Urothelium cell line (cell line): ENCODE measurements at places on chromosomes 3 and 15.
A peak's percentile ranks its signal among the peaks of the same experiment; 100 is the strongest.

GRCh38 chr3:52072020-52072419, 15.6 kb upstream of the DUSP7 start:
- no peak for DNase-seq

DNA sequence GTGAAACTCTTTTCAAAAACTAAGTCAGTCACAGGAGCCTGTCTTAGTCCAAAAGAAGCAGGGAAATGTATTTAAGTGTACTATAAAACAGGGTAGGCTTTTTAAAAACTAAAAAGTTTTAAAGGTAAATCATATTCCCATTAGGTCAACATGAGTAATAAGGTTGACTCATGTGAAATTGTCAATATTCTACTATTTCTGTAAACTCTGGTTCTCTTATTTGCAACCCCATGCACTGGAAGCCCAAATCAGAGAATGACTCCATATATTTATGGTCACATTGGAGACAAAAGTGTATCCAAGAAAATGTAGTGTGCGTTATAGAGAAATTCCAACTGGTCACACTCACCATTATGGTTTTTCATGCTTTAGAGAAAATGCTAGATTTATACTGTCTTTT, 600.3 kb upstream of the TGFBR2 start:
- DNase-seq: no peak

DNA sequence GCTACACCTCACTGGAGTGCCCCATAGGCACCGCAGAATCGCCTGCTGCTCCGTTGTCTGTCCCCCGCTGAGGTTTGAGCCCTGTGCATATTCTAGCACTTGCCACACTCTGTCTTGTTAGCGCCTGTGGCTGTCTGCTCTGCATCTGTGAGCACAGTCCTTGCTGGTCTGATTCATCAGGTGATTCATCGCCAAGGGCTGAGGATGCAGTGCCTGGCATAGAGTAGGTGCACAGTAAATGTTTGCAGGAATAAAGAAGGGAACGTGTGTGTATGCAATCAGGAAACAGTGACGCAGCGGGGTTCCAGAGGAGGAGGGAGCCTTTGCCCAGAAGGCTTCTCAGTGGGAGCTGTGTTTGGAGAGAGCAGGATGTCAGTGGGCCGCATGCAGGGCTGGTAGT, 124.0 kb upstream of the PLXNA1 start:
- peak; percentile 93 for DNase-seq

DNA sequence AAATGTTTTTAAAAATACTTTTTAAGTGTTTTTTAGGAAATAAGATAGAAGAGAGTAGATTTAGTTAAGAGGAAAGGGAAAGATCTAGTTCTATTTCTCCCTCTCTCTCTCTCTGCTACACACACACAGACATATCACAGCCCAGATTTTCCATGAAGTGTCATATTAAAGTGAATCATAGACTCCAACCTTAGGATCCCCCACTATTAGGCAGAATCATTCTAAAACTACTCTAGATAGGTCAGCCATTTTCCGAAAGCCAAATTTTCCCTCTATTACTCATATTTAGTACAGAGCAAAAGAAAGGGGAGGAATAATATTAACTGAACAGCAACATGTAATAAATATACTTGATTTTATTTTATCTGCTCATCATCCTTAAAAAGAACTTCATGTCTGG, 45.1 kb upstream of the RSL24D1 start:
- DNase-seq: no peak

- no peak for DNase-seq
These were observed 4.6 kb downstream of the ATP11B start for GRCh38 chr3:182797876-182798275.

DNA sequence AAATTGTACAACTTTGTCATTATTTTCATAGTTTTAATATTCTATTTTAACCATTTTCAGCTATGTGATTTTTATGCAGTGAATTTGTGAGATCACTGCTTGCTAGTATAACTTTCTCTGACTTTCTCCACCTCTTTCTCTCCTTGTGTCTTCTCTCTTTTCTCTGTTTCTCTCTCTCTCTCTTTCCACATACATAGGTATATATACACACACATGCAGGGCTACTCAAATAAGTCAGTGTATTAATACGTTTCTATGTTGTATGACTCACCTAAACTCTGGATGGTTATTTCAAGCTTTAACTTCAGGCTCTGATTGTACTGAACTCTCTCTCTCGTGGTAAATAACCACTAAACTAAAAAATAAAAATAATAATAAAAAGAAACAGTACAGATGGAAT, 1389.3 kb upstream of the ALCAM start:
- no peak for DNase-seq

DNA sequence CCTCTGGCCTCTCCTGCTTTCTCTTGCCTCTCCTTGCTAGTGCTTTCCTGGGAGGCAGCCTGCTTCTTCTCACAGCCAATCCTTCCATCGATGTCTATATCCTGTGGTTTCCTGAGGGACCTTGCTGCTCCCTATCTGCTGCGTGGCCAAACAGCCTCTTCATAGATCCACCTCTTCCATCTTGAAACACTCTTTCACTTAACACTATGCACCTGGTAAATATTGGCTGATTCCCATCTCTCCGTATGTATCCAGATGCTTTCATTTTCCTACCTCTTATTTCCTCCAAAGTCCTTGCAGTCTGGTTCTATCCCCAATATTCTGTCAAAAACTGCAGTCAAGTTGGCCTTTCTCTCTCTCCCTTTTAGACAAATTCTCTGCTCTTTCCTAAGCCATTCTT, 205.2 kb upstream of the CFAP20DC start:
- DNase-seq: no peak

GRCh38 chr3:188830893-188831292, 340.9 kb upstream of the TPRG1 start:
- DNase-seq: no peak

DNA sequence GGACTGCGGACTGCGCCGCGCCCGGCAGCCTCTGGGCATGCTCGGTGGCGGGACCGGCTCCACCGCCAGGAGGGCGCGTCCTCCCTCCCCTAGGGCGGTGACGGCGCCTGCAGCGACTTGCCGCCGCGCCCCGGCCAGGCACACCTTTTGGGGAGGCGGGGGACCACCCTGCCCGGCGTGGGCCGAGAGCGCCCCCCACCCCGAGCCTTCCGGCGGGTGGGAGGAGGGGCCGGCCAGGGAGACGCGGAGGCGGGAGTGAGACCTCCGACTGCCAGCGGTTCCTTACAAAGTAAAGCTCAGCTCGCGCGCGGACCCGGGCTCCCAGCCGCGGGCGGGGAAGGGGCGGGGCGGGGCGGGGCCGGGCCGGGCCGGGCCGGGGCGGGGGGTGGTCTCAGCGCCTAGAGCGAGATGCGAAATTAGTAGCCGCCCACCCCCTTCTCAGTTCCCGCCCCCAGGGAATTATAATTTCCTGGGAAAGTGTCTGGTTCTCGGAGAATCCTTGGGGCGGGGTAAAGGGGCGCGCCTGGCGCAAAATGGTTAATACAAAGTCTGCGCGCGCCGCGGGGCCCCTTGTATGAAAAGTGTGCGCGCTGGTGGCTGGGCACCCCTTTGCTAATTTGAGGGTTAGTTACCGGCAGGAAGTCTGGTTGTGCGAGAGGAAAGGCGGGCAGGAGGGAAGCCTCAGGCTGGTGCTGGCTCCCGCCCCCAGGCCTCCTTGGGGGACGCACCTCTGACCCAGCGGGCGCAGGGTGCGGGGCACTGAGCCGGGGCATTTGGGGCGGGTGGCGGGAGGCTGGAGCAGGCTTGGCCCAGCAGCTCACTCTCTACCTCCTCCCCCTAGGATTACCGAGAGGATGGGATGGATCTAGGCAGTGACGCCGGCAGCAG, 224.8 kb upstream of the IL12A start:
- peak; percentile 85 for DNase-seq

GRCh38 chr3:14203521-14204079, 25.0 kb downstream of the LSM3 start:
- DNase-seq: peak; percentile 82

GRCh38 chr3:155549087-155549486, 195.8 kb downstream of the PLCH1 start:
- no peak for DNase-seq

- no peak for DNase-seq
These were observed 101.8 kb downstream of the LRRK1 start for GRCh38 chr15:101020945-101021344.

DNA sequence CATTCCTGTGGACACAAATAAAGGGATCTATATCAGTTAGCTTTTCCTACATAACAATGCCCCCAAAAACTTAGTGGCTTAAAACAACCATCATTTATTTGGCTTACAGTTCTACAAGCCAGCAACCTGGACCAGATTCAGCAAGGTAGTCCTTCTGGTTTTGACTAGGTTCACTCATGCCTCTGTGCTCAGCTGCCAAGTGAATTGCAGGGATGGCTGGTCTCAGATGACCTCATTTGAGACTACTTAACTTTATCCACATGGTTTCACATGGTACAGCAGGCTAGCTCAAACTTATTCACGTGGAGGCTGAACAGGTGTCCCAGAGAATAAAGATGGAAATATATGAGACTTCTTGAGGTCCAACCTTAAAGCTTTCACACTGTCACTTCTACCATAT, 119.3 kb upstream of the BFSP2 start:
- no peak for DNase-seq

- no peak for DNase-seq
These were observed 91.8 kb upstream of the ETV5 start for GRCh38 chr3:186200726-186201125.

DNA sequence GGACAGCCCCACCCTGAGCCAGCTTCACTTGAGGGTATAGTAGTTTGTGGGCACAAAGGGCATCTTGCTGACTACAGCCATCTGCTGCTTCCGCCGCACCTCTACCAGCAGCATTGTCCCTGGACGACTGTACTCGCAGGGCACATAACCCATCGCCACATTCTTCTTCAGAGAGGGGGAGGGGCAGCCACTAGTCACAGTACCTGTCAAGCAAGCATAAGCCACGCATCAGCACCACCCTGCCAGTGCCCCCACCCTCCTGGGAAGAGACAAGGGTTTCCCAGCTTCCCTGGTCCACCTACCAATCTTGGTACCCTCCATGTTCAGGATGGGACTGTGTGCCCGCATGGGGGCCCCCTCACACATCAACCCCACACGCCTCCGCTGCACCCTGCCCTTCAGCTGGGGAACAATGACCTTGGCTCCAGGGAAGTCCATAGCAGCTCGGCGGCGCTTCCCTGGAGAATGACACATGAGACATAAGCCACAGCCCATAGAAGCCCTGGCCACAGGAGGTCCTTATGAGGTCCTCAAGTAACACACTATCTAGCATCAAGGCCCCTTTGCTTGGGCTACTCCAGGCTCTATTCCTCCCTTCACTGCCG, 4.7 kb downstream of the AMT start:
- no peak for DNase-seq

DNA sequence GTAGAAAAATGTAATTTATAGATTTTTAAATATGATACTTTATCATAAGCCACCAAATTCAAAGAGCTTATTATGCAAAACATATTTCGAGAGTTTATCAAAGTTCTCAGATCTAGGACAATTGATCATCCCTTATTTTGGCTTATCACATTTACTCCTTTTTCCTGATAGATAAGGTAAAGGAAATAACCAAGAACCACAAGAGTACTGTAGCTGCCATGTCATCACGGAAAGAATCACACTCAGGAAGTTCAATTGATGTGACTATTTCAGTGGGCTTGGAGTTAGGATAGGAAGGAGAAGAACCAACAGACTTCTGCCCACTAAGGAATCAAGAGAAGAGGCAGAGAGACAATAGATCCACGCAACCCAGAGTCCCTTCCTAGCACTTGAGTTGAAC, 142.7 kb upstream of the TMCO5A start:
- no peak for DNase-seq

DNA sequence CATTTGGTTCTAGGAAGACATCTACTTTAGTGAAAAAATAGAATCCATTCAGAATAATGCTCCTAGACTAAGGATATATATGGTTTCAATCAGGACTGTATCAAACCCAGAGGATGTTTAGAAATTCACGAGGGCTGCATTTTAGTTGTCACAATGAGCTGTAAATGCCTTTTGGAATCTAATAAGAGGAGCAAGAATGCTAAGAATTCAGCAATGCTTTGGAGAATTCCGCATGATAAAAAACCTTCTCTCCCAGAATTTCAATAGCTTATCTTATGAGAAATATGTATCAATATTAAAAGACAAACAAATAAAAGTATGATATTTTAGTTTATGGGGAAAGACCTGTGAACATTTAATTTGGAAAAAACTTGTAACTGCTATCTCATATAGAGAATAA, 885.1 kb downstream of the ZPLD1 start:
- DNase-seq: no peak

- DNase-seq: peak; percentile 59
These were observed 31.5 kb downstream of the KCNAB1 start for GRCh38 chr3:156151824-156152428.

GRCh38 chr15:31241888-31242522, 84.6 kb upstream of the KLF13 start:
- no peak for DNase-seq

DNA sequence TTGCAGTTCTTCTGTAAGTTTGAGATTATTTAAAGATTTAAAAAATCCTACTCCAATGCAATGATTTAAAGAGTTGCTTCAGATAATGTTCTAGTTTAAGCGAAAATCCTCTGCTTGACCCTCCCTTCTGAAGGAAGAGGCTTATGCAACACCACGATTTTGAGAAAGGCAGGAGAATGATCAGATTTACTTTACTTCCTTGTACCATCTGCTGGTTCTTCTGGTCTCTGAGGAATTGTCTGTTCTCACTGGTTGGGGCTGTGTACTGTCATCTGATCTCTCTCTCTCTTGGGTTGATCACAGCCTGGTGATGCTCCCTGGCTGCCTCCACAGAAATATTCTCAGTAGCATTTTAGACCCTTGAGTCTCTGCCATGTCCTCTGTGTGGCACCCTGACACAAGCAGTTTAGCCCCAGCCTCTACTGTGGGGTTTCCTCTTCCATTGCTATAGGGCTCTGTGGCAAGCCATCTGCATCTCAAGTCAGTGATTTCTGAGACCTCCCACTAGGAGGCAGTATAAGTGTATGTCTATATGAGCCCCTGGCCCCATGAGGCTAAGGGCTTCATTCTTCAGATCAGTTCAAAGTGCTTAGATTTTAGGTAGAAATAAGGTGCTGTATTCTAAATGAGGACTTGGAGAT, 50.8 kb upstream of the PLAAT1 start:
- DNase-seq: peak; percentile 26

- DNase-seq: no peak
These were observed 116.2 kb upstream of the SLCO3A1 start for GRCh38 chr15:91737151-91737818.

DNA sequence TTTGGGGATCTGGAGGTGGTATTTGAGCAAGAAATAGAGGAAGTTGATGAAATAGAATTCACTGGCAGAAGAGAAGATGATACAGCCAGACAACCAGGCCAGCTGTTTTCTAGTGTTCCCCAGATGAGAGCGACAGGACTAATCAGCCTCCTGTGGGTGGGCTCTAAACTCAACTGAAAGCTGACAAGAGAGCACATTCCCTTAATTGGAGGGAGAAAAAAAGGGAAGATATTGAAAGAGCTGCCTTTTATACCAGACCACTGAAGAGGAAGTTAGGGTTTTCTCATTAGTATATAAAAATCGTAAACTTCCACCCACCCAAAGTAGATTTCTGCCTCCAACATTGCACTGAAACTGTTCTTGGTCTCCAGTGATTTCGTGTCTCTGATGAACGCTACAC, 6.5 kb upstream of the TM4SF19 start:
- no peak for DNase-seq

GRCh38 chr3:33131331-33132018, 17.7 kb downstream of the CRTAP start:
- peak; percentile 70 for DNase-seq

- DNase-seq: peak; percentile 50
These were observed 41.7 kb downstream of the DAPK2 start for GRCh38 chr15:64004587-64004986.
